ENCODE measurements at places on chromosomes 12 and 14.

DNA sequence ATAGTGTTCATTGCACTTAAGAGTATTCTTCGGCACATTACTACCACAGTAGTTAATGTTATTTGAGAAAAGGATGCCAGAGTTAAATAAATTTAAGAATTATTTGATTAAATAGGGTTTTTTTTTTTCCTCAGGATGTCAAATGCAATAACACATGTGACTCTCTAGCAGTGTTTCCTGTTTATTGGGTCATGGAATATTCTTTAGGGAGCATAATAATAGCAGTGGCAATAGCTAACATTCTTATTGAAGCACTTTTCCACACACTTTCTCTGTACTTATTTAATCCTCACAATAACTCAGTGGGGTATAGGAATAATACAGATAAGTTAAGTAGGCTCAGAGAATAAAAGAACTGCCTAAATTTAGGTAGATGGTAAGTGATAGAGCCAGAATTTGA, 44.3 kb downstream of the SCYL2 start:
- DNase-seq: no peak

DNA sequence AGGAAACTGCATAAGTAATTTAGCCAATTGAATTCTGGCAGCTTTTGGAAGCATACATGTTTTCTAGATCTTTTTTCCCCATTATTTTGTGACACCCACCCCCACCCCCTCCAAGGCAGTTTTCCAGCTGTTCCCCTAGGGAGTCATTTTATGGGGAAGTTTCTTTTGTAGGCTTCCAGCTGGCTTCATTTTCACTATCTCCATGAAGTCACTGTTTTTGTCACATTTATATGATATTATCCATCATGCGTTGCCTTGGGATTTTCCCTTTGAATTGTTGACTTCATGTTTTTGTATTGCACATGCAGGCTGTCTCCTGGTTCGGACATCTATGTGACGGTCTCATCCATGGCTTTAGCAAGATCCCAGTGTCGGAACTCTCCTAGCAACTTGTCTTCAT, 233.6 kb upstream of the RGS6 start:
- DNase-seq: no peak

DNA sequence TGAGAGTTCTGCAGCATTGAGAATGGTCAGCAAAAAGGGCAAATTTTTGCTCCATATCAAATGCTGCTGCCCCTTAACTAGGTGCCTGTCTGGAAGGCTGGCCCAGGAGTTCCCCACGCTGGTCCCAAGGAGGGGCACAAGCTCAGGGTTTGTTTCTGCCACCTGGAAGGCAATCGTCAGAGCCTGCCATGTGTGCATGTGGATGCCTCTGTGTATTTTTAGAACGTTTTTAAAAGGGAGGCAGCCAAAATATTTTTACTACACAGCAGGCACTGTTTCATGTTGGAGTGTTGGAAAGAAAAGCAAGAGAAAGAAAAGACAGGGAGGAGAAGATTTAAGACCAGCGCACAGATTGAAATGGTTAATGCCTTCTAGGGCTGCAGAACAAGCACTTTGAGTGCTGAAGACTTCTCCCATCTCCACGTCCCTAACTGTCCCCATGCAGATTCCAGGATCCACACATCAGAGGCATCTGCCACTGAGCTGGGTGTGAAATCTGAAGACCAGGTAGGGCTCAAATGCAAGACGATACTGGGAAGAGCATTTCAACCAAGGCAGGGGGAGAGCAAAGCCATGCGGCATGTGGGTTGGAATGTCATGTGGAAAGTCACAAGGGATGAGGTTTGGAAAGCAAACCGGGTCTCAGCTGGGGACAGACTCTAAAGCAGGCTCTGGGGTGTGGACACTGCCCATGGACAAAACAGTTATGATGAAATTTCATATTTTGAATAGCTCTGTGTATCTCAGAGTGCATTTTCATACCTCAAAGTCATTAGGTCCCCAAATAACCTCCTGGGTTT, 557.2 kb downstream of the BCL11B start:
- no peak for DNase-seq

DNA sequence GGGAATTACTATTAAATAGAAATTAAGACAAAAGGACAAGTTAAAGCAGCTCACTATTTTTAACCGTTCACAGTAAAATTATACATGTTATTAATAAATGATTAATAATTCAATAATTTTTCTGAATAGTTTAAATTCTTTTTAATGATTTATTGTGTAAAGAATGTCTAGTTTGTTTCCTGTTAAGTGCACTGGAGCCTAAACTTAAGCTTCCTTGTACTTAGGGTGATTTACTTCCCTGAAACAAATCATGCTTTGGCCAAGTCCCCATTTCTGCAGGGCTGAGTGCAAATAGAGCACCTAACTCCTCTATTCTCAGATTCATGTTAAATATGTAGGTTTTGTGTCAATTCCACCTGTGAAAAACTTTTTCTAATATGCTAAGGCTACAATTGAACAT, 188.9 kb upstream of the PDZRN4 start:
- no peak for DNase-seq

GRCh38 chr12:57603815-57604453, 690 bp upstream of the DTX3 start:
- DNase-seq: no peak

DNA sequence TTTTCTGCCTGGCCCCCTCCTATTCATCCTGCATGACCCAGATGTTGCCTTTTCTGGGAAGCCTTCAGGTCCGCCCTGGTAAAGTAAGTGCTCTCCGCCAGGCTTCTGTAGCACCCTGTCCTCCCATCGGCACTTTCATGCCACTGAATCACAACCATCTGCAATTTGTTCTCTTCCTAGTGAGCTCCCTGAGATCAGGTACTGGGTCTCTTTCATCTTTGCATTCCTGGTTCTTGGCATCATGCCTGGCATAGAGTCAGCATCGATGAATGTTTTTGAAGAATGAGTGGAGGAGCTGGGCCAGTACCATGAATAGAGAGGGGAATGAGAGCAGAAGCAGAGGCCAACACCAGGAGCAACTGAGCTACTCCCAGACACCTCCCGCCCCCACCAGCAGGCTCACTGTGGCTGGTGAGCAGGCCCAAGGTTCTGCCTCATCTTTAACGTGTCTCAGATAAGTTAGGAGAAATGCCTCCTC, 13.1 kb downstream of the ZDHHC22 start:
- no peak for DNase-seq

GRCh38 chr14:43591776-43592175, 915.3 kb downstream of the FSCB start:
- no peak for DNase-seq

Data from SW 1271 (cell line).